ENCODE measurements at places on chromosomes 3 and 15.

DNA sequence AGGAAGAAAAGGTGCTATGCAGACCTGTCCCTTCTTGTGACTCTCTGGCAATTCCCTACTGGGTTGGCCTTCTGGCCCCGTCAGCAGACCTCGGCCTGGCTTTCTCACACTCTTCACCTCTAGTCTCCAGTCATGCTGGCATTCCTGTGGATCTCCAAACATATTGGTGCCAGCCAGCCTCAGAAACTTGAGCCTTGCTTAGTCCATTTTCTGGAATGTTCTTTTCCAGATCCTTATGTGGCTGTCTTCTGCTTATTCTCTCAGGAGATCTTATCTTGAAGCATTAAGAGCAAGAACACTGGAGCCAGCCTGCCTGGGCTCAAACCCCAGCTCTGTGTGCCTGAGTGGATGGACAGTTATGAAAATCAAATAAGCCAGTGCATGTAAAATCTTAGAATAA lies 88.2 kb upstream of the NTRK3 start:
- no peak for DNase-seq

GRCh38 chr15:37582852-37583251 lies 351.6 kb upstream of the TMCO5A start:
- no peak for DNase-seq

- no peak for DNase-seq
Observed at GRCh38 chr3:183044547-183045229, 54.6 kb downstream of the MCCC1 start.

DNA sequence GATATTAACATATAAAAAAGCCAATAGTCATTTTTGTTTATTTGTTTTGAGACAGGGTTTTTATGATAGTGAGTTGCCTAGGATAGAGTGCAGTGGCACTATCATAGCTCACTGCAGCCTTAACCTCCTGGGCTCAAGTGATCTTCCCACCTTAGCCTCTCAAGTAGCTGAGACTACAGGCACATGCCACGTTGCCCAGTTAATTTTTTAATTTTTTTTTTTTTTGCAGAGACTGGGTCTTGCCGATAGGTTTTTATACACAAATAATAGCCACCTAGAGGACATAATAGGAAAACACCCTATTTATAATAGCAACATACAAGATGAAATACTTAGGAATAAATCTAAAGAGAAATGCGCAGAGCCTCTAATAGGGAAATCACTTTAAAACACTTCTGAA lies 13.3 kb downstream of the EIF3J start:
- DNase-seq, result peak; percentile 16

- no peak for DNase-seq
Observed at GRCh38 chr3:66405701-66406091, 95.1 kb downstream of the LRIG1 start.

DNA sequence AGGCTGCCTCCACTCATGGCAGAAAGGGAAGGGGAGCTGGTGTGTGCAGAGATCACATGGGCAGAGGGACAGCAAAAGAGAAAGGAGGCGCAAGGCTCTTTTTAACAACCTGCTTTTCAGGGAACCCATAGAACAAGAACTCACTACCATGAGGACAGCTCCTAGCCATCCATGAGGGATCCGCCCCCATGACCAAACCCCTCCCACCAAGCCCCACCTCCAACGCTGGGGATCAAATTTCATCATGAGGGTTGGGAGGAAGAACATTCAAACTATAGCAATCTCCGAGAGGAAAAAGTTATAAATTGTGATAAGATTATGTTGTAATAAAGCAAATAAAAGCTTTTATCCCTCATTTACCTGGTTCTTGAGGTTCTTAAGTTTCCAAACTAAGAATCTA lies 84.7 kb upstream of the LMCD1 start:
- DNase-seq, result no peak

DNA sequence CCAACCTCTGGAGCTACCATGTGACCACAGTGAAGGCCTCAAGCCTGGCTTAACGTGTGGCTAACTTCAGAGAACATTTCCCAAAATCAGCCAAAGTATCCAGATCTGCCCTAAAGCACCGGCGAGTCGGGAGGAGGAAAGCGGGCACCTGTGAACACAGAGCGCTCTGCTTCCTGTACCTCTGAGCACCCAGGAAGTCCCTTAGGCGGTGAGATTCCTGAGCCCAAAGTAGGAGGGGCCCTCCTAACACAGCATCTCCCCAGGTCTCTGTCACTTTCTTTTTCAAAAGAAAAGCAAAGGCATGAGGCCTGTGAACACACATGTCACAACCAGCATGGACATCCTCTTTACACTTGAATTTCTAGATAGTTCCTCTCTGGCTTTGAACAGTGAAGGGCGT lies 944 bp upstream of the EIF4E3 start:
- peak; percentile 51 for DNase-seq

DNA sequence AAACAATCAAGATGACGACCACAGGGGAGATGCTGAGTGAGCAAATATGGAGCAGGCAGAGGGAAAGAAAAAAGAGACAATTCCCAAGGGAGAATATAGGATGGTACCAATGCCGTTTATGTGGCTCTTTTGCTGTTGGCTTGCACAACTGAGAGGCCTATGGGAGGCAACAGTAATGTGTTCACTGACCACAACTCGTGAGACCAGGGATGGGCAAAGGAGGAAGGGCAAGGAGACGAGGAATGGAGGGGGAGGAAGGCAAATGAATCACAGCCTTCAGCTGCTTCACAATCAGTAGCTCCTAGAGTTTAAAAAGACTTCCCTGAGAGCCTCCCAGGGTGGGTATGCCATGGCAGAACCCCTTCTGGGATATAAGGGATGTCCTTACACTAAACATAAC lies 131.5 kb downstream of the SLC9A9 start:
- no peak for DNase-seq

DNA sequence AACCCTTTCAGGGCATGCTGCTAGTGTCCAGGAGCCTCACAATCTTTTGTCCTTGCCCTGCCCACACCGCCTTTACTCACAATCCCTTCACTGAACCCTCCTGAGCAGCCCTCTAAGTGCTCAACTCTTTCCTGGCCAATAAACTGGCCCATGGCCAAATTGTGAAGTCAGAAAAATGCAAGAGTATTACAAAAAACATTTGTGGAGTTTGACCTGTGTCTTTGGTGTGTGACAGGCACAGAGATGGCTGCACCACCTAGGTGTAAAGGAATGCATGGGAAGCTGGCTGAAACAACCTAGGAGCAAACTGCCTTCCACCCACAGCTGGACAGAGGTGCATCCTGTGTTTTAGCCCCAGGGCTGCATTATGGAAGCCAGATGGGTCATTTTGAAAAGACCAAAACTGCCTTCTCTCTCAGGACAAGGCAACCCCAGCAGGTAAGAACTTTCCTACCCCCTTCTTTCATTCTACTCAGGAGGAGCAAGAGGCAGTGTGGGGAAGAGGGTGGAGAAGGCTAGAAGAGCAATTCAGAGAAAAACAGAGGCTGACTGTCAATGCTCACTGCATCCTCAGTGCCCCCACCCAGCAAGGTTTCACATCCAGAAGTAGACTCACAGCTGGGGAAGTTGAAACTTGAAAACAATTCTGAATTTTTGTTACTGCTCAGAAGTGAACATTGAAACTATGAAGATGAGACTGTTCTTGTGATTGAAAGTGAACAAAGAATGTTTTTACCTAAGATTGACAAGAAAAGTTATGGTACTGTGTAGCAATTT lies 78.6 kb downstream of the TRIM42 start:
- DNase-seq, result no peak

- no peak for DNase-seq
Observed at GRCh38 chr15:88900982-88901418, 5.7 kb upstream of the HAPLN3 start.

- DNase-seq, result no peak
Observed at GRCh38 chr3:48798998-48799397, 48.7 kb downstream of the PRKAR2A start.

DNA sequence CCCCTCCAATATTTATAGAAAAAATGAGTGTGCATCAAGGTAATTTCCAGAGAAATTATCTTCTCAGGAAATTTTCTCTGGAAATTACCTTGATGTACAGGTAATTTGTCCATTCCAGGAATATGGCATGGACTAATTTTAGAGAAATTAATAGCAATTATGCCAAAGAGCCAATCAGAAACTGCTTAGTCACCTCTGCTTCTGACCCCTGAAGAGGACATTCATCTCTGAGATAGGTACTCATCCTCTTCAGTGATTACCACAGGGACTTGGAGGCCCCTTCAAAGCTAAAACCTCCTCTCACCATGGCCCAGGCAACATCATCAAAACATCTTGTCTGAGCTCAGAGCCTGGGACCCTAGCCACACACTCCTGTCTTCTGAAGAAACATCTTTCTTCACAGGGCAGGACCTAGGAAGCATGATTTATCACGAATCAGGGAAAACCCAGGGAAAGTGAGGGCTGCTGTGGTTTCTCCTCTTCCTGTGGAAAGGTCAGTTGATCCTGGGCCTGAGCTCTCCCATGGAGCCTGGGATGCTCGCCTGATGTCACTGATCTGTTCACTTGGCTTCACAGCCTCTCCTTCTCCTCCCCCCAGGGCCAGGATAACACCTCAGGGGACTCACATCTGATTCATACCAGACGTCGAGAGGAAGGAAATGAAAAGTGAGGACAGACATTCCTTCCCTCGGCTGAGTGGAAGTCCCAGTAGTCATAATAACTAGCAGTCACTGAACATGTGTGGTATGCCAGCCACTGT lies 210.5 kb downstream of the DTWD1 start:
- no peak for DNase-seq

DNA sequence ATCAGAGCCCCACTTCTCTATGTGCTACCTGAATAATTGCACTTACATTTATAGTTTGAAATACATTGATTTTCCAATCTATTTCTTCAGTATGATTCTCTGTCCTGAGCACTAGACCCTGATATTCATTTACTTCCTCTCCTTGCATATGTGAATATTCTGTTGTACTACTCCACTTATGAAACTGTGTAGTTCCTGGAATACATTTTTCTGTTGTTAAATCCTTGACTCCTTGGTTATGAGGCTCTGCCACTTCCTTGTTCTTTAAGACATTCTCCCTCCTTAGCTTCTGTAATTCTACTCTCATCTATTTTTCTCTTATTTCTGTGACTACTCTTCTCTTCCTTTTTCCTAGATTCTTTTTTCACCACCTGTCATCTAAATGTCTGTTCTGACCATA lies 12.9 kb upstream of the MGA start:
- DNase-seq, result no peak

- no peak for DNase-seq
Observed at GRCh38 chr3:24573576-24573975, 78.9 kb upstream of the THRB start.

DNA sequence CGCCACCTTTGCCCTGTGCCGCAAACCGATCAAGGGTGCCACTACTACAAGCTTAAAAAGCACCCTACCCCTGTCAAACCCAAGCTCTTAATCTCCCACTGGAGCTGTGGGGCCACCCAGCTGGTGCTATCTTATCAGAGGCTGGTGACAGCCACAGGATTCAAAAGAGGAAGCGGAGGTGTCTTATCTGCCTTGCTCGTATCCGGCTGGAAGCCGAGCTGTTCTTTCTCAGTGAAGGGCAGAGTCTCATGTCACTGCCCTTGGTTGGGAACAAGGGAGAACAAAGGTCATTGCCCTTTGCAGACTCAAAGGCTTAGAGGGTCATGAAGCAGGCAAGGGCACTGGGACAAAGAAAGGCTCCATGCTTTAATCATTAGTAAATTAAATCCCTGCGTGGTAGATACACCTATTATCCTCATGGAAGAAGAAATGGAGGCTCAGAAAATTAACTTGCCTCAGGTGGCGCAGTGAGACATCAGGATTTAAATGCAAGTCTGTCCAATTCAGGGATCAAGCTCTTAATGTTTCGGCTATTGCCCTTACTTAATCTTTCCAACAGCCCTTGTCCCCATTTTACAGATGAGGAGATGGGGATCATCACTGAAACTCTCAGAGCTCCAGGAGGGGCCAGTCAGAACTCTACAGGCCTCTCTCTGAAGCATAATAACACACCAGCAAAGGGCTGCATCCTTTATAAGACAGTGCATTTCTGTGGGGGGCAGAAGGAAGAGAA lies 360.0 kb upstream of the PROK2 start:
- DNase-seq, result peak; percentile 18

DNA sequence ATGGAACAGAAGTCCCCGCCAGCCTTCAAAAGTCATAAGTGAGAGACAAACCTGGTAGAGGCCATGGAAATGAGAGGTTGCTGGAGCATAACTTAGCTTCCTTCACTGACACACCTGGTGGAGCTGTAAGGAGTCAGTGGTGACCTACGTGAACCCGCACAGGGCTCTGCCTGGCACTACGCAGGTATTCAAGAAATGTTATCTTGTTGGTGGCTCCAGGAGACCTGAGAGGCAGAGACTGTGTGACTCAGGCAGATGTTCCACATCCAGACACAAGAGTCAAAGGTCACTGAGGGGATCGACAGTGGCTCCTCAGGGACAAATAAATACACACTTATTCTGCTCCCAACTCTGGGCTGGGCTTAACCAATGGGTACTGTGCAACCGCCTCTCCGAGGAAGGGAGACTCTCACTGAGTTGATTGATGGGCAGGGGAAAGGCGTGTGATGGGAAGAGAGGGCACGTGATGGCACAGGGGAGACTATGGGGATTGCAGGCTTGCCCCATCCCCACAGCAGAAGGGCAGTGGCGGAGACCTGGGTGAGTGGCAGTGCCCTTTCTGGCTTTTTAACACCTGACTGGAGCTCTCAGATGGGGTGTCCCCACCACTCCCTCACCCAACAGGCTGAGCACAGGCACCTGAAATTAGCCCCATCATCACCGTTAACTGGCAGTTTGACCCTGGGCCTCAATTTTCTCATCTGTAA lies 111.7 kb upstream of the SMAD3 start:
- no peak for DNase-seq

DNA sequence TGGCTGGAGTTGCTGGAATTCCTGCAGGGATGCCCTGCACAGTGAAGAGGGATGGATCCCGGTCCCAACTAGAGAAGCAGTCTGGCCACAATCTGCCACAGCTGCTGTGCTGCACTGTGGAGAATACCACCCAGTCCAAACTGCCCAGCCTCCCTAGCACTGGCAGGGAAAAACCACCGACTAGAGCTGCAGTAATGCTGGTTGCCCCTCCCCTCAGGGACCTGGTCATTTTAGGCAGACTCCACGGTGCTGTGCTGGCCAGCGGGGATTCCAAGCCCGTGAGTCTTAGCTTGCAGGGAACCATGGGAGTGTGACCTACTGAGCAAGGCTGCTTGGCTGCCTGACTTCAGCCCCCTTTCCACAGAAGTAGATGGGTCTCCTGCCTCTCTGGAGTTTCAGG lies 478.0 kb upstream of the ATP11B start:
- DNase-seq, result no peak

- DNase-seq, result no peak
Observed at GRCh38 chr3:135895734-135896121, 69.8 kb upstream of the PPP2R3A start.

- DNase-seq, result no peak
Observed at GRCh38 chr3:103662591-103662990, 1227.8 kb downstream of the ZPLD1 start.

- DNase-seq, result no peak
Observed at GRCh38 chr3:140505876-140506275, 172.0 kb upstream of the TRIM42 start.

- DNase-seq, result peak; percentile 70
Observed at GRCh38 chr15:73927476-73928240, 1.4 kb downstream of the LOXL1 start.

Measured in activated CD4-positive, alpha-beta T cell treated with anti-CD3 and anti-CD28 coated beads, Interleukin-2, amount 50 U/mL, for 16 hours (primary cell).